CD4-positive, alpha-beta T cell treated with Interleukin-15 for 4 hours (primary cell): ENCODE measurements at places on chromosomes 4 and X.

DNA sequence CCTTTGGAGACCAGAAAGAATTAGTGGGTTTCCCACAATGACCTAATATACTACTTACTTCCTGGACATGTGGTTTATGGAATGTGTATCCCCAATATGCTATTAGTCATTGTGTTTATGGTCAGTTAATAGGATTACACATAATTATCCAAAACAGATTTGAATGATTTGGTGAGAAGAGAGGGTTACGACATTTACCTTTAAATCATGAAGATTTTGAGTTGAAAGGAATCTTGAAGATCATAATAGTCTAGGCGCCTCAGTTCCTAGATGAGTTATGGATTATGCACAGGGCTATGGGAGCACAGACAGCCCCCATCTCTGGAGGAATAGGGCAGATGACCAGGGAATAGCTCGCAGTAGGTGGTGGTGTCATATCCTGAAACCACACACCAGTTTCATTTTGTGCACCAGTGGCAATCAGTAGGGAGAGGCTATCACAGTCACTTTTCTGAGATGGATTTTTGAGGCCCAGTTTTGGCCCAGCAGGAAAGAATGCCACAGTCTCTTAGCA is 61.3 kb downstream of the SEPTIN11 start:
- DNase-seq, result no peak

- DNase-seq, result no peak
Measured at GRCh38 chr4:10738826-10739489, 54.4 kb upstream of the CLNK start.

DNA sequence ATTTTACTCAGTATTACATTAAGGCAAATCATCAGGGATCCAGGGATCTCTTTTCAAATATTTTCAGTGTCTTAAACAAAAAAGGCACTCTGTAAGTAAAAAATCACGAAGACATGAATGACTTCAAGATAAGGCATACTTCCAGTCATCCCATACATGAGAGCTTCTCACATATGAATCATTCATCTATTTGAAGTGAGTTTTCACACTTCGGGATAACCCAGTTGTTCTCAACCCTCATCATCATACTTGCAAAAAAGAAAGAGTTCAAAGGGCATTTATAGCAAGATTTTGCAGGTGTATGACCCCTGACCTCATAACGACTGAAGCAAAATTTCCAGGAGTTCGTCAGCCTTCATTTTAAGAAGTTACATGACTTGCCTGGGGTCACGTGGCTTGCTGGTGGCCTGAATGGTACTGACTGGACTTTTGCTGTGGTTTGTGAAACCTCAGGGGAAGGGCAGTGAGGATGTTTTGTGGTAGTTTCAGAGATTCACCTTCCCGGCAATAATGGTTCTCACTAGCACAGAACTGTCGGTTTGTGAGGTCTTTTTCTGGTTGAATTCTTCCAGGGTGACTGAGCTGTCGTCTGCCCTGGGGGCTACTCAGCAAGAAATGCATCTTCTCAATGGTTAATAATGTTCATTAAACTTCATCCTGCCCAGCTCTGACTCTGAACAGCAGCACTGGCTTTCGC is 115.8 kb upstream of the SHISA3 start:
- DNase-seq, result no peak

DNA sequence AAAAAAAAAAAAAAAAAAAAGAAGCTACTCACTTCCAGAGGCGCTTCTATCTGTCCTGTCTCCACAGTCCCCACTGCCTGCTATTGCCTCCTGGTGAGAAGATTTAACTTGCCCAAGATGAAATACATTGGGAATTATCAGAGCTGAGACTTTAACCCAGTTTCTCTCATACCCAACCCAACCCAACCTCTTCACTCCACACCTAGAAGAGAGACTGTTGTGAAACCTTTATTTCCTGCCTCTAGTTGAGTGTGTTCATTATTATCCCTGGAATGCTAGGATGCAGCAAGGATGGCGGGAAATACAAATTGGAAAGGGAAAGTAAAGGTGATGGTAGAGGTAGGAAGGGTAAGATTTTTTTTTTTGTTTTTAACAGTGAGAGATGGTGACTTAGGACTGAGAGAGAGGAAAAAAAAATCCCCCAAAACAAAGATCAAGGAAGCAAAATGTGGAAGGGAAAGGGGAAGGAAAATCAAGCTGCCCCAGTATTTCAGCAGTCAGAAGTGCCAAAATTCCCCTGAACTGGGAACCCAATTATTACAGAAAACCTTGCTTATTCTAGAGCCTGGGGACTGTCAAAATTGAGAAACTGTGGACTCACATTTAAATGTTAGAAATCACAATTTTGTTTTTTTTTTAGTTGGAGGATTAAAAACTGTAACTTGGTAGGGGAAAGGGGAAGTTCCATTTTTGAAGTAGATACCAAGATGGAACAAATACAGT is 253.0 kb downstream of the PTTG2 start:
- DNase-seq, result no peak

- DNase-seq, result no peak
Measured at GRCh38 chrX:115535844-115536243, 25.1 kb upstream of the PLS3 start.

- no peak for DNase-seq
Measured at GRCh38 chrX:127390316-127390715, 570.8 kb downstream of the PRR32 start.

- DNase-seq, result no peak
Measured at GRCh38 chr4:101252721-101253120, 94.6 kb downstream of the PPP3CA start.

DNA sequence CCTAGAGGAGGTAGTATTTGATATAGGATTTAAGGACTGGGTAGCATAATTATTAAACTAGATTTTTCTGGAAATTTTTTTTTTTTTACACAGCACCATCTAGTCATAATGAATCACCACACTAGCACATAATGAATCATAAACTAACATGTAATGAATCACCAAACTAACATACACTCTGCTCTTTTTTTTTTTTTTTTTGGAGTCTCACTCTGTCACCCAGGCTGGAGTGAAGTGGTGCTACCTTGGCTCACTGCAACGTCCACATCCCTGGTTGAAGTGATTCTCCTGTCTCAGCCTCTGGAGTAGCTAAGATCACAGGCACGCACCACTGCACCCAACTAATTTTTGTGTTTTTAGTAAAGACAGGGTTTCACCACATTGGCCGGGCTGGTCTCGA is 92.5 kb downstream of the FAM13A start:
- DNase-seq, result no peak

DNA sequence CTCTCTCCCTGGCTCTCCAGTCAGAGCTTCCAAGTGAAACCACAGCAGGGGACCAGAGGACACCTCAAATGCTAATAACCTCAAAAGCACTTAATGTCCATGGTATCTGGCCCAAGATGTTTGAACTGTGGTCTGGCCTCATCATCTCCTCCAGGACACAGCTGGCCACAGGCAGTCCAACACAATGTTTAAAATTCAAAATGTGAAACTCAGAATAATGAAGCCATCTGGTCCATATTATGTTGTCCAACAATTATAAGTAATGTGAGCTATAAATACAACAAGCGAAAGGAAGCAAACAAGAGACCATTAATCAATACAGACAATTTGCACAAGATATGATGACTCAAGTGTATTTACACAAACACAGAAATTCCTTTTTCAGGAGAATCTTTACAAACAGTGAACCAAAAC is 90.7 kb upstream of the S100G start:
- DNase-seq, result no peak

DNA sequence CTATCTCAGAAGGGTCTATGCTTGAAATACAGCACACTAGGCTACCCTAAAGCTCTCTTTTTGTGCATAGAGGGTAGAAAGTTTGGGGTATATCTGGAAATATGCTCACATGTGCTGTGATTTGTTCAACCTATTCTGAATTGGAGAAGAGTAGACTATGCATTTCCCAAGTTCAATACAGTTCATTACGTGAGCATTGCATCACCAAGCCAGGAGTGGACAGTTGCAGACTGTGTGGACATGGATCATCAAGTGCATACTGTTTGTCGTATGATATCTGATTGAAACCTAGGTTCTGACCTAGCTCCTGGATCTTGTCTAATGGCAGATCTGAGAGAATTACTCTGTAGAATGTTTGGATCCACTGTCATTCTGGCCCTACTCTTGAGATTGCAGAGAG is 161.1 kb downstream of the FRAS1 start:
- DNase-seq, result no peak
